H54 (cell line): ENCODE measurements at places on chromosomes 11 and 22.

- DNase-seq: no peak
These were observed 2.2 kb upstream of the SCT start for GRCh38 chr11:629237-629583.

DNA sequence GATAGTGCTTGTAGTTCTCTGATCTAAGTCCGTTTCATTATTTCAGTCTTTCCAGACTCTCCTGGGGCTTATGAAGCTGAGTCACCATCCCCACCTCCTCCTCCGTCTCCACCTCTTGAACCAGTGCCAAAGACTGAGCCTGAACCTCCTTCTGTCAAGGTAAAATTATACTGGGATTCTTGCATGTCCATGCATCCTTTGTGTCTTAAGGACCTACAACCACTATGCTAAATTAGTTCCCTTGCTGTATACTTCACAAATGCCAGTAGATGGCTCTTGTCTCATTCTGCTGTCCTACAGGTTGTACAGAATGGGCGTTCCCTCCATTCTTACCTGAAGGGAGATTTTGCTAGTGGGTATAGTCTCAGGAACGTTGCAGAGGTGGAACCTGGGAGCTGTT, 42.2 kb downstream of the POLD3 start:
- peak; percentile 12 for DNase-seq

DNA sequence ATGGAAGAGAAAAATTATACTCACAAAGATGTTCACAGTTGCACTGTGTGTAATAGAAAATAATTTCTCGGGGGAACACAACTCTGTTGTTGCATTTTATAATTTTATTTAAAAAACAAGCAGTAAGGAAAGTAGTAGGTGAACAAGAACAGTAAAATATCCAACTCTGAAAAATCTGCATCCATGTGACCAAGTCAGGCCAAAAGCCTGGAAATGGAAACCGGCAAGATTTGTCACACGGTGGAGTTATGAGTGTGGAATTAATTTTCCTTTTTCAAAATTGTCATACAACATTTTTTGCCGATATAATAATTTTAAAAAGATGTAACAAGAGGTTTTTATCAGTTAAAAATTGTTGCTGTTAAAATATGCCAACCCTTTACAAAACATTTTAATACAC, 1421.5 kb downstream of the BRD1 start:
- no peak for DNase-seq

GRCh38 chr22:41478473-41478872, 9.6 kb downstream of the ACO2 start:
- DNase-seq: no peak
